ENCODE measurements at places on chromosomes 5 and 9.

- DNase-seq: no peak
Observed at GRCh38 chr9:137952976-137953666, 75.5 kb downstream of the CACNA1B start.

DNA sequence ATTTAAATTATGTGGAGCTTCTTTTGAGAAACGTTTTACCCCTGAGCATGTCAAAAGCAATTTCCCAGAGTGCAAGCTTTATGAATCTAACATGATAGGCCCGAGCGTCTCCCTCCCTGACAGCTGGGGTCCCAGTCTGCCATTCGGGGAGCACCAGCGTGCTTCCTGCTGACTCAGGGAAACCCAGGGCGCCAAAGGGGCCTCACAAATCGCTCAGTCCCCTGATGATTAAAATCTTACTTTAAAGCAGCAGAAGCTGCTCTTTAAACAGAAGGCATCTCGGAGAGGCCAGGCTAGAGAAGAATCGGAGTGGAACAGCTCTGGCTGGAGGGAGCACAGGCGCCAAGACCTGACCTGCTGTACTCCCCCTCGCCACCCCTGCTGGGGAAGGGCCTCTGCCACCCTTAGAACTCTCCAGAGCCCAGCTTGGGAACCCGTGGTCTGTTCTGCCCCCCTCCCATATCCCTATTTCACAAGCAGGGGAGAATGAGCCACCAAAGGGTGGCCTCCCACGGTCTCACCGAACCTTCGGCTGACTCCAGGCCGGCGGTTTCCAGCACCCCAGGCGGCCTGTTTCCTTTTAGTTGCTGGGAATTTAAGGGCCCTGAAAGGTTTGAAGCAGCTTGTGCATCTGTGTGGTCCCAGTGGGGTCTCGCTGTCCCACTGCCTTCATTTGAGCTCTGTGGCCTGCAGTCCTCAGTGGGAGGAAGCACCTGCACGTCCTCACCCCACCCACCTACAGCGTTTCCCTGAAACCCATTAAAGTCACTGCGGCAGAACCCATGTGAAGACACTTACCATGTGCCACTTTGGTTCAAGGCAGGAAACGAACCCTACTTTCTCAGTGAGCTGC is 147.6 kb downstream of the COL23A1 start:
- DNase-seq: no peak

DNA sequence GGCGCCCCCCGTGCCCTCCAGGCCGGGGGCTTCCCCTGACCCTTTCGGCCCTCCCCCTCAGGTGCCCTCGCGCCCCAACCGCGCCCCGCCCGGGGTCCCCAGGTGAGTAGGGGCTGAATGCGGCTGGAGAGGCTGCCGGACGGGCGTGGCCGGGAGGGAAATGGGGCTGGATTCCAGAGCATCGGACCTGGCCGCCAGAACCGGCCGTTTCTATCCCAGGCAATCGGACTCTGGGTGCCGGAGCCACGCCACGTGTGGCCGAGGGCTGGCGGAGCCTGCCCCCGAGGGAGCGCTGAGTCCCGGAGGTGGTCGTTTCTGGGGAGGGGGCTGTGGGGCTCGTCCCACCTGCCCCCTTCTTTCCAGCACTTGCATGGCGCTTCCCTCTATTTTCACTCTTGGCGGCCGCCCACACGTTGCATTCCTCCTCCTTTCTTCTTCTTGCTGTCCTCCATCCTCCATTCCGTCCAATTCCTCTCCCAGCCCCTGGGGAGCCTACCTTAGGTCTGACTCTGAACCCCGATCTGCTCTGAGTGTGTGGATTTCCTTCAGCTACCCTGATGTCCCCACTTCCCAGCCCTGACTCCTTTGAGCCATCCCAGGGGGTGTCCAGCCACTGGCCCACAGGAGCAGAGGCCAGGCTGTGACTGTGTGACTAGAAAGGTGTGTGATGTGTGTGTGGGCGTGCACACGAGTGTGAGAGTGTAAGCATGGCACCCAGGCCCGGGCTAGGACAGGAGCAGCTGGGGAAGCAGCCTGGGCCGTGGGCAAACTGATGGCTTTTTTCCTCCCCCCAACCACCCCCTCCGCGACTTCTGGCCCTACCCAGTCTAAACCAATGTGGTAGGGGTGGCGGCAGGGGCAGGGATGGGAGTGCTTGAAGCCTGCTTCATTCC is 24.7 kb downstream of the GOLGA2 start:
- no peak for DNase-seq

GRCh38 chr9:6277417-6277816 is 50.8 kb upstream of the TPD52L3 start:
- no peak for DNase-seq

DNA sequence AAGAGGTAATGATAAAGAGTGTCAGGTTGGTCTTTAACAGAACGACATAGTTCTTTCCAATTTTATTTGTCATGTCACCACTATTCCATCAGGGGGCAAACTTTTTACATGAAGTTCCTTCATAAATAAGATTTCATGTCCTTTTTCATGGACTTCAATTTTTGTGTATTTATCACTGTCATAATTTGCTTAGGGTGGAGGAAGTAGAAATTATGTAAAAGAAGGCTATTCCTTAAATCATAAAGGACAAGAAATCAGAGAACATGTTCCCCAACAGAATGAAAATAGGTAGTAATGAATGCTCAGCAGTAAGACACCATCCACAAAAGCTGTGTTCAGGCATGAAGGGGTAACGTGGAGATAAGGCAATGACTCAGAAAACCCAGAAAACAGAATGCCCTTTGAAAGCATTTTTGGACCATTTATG is 72.7 kb downstream of the ZFAND5 start:
- no peak for DNase-seq

DNA sequence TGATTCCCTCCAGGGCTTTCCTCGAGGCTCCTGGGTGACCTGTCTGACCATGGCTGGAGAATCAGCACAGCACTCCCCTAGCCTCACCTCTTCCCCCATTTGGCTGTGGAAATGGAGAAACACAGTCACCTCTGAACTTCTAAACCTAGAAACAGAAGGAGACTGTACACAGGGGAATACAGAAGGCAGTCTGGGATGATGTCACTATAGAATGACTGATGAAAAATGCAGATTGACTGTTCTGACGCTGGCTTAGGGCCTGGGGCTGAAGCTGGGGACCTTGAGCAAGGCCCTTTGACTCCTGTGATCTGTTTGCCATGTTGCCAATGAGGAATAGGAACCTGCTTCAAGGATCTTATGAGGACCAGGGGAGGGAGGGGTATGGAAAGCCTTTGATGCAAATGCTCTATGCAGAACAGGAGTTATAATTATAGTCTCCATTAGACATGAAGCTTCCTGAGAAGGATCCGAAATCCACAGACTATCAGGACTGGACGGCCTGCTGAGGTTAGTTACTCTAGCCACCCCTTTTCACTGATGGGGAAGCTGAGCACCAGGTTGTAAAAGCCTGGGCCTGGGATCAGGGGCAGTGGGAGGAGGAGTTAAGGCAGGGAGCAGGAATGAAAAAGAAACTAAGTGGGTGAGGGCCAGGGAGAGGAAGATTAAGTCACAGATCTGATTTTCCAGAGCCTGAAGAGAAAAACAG is 24.4 kb upstream of the ANXA6 start:
- DNase-seq: no peak

DNA sequence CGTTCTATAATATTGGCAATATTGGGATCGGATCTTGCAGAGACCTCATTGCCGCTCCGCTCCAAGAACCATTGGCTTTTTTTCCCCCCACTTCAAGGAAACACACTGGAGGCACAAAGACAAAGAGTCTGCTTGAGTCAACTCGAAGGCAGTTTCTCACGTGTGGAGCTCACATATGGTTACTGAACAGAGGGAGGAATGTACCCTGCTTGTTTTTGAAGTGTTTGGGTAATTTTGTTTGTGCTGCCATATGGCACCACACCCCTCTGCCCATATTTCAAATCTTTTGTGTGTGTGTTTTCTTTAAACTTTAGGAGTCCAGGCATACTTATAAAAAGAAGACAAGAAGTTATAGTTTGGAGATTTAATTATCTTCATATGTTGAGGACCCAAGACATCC is 595.9 kb downstream of the DTWD2 start:
- DNase-seq: no peak

- no peak for DNase-seq
Observed at GRCh38 chr9:98491828-98492227, 216.9 kb downstream of the GABBR2 start.

DNA sequence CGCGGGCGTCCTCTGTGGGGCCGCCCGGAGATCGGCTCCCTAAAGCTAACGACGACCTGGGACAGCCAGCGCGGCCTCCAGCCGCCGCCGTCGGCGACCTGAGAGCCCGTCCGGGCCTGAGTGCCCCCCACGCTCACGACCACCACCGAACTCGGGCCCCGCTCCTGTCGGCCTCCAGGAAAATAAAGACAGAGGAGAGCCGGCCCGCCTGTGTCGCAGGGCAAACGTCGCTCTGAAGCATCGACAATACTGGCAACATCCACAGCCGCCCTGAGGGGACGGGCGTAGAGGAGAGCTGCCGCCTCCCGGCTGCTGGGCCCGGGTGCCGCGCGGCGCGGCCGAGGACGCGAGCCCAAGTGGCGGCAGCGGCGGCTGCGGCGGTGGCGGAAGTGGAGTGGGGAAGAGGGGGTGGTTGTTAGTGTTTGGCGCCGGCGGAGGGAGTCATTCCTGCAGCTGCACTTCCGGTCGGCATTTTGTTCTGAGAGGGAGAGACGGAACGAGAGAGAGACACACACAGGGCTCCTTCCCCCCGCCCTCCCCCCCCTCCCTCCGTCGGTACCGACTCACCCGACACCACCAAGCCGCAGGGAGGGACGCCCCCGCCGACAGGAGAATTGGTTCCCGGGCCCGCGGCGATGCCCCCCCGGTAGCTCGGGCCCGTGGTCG is at the start of gene NIPBL:
TSS of gene NIPBL (plus strand) at position 471 of the 666 bp plus-strand sequence. CDS start 76,928 bp downstream, outside the sequence.
- DNase-seq: peak; percentile 69

DNA sequence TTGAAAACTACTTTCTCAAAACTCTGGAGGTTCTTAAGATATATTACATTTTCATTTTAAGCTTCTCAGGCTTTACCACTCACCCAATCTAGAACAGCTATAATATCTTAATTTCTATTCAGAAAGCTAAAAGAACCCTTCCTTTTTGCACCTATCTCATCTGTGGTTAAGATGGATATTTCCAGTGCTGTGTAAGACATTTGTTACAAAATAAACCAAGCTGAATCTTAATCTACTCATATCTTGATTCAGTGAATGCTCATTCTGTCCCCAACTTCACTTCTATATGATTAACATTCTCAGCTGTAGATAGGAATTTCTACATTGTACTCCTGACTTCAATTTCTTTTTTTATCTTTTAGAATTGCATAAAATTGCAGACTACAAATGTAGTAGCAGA is 15.0 kb downstream of the ABHD17B start:
- no peak for DNase-seq

- DNase-seq: no peak
Observed at GRCh38 chr5:72659726-72660125, 152.5 kb upstream of the ZNF366 start.

GRCh38 chr5:132095424-132095972 is 21.9 kb downstream of the CSF2 start:
- no peak for DNase-seq

DNA sequence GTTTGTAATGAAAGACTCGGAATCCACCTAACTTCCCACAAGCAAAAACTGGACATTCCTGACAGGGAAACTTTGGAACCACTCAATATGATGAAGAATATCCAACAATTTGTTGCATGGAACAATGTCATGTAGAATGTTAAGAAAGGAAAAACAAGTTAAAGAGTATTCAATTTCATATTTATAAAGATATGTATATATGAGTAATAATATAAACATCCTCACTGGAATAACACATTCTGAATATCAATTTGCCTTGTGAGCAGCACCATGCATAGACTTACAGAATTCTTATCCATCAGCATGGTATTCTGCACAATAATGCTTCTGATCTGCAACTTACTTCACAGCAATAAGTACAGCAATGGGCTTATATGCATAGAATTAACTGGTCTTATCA is 650.3 kb downstream of the SEMA5A start:
- no peak for DNase-seq

- DNase-seq: no peak
Observed at GRCh38 chr5:58854441-58854840, 271.6 kb downstream of the RAB3C start.

GRCh38 chr9:113564498-113565237 is 101.1 kb downstream of the RGS3 start:
- DNase-seq: no peak

Measured in esophagus squamous epithelium (tissue), 5 donors.